Hypothalamus (tissue), 51 donors: ENCODE measurements at places on chromosomes 4 and X.

- DNase-seq = peak; percentile 63
Measured at GRCh38 chr4:82774711-82775171, 23.9 kb downstream of the SCD5 start.

DNA sequence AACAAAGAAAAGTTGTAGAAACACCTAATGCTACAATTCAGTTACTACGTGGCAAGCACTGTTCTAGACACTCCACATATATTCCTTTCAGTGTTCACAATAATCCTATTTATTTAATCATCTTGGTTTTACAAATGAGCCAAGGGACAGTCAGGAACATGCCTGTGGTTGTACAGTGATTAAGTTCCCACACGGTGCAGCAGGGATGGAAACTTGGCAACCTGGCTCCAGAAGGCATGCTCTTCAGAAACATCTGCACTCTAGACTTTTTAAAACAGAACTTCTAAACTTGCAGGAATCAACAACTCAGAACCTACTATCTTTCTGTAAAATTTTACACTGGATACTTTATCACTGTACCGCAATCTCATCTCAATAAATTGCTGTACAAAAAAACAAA, 32.1 kb downstream of the TAPT1 start:
- no peak for DNase-seq

GRCh38 chr4:39118034-39118658, 56.1 kb downstream of the KLHL5 start:
- no peak for DNase-seq

DNA sequence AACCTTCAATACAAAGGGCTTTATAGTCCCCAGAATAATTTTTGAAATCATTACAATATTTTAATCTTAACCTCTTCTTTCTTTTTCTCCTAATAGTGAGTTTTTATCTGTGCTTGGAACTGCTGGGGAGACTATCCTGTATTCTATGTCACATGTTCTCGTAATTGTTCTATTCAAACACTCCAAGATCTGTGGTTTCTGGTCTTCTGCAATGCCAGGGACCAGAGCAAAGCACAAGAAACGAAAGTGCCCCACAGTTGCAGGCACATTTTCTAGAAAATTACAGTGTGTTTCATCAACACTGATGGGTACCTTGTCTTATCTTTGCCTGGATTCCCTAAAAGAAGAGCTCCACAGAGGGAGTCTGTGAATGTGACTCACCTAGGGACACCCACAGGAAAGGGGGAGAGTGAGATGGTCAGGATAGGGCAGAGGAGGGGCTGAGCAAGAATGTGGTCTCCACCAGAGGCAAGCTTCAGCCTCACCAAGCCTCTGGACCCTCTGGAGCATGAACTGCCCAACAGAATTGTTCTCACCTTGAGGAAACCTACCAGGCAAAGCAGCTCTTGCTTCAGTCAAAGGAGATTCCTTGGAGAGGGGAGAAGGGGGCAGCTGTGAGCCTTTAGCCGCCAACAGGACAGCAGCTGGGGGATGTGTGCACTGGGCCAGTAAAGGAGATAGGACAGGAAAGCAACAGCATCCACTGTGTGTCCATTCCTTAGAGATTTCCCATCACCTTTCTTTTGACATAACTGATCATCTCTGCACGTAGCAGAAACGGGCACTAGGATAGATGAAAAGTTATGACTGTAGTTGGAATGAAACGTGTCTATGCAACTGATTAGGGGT, 25.9 kb downstream of the UNC5C start:
- DNase-seq = no peak

GRCh38 chr4:124450851-124451250, 261.7 kb downstream of the ANKRD50 start:
- DNase-seq = no peak
